Body of pancreas (tissue), 4 donors: ENCODE measurements at places on chromosomes 6 and 20.

- no peaks in the 10 kb centered on the region for H3K27me3 ChIP-seq
- H3K4me3 ChIP-seq = no peak overlapping the region
- no peaks in the 10 kb centered on the region for H3K4me1 ChIP-seq
- no peak for DNase-seq
- H3K36me3 ChIP-seq = no peaks in the 10 kb centered on the region
These were observed 63.3 kb downstream of the CD24 start for GRCh38 chr6:106910999-106911949.

DNA sequence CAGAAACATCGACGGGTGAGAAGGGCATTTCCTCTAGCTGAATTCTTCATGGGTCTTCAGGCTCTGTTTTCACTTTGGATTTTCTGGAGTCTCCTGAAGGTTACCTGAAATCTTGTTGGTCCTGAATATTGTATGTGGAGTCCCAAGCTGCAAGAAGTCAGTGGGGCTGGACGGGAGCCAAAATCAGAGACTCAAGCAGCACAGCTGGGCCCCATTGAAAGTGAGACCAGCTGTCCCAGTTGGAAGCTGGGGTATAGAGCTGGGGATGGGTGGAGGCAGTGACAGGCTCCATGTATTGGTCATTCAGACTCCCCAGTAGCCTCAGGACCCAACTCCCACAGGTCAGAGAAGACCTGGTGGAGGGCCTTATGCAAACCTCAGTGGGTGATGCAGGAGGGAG, 111.3 kb upstream of the MLN start:
- no peak overlapping the region for H3K27ac ChIP-seq
- H3K4me1 ChIP-seq = no peaks in the 10 kb centered on the region
- H3K36me3 ChIP-seq = no peaks in the 10 kb centered on the region
- H3K27me3 ChIP-seq = no peaks in the 10 kb centered on the region
- no peak overlapping the region for H3K4me3 ChIP-seq

- no peak overlapping the region for H3K4me3 ChIP-seq
- H3K27me3 ChIP-seq = no peaks in the 10 kb centered on the region
- H3K4me1 ChIP-seq = no peaks in the 10 kb centered on the region
- no peak for DNase-seq
- H3K36me3 ChIP-seq = no peaks in the 10 kb centered on the region
- H3K27ac ChIP-seq = no peak overlapping the region
These were observed 202.6 kb upstream of the STXBP5 start for GRCh38 chr6:147001621-147002020.

DNA sequence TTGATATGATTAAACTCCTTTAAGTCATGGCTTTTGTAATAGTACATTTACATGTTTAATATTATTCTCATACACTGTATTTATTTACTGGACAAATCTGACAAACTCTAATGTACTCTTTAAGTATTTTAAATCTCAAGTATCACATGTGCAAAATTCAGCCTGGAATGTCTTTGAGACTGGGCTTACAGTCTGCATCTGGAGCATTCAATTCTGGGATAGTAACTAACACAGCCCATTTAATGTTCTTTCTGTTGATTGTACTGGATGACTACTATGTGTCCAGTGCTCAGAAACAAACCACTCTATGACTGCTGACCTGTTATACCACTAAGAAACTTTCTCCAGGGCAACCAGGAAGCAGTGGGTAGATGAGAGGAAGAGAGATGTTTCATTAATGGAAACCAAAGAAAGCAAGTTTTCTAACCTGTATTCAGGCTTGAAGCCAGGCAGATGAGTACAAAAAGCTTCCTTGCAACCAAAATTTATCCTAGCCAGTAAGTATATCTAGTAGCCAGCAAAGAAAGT, 26.8 kb downstream of the FBXL4 start:
- no peak for DNase-seq
- no peak overlapping the region for H3K27ac ChIP-seq
- no peak overlapping the region for H3K4me3 ChIP-seq
- peaks cover 4% of the 10 kb centered on the region for H3K4me1 ChIP-seq
- no peaks in the 10 kb centered on the region for H3K27me3 ChIP-seq
- H3K36me3 ChIP-seq = no peaks in the 10 kb centered on the region

- DNase-seq = no peak
- no peak overlapping the region for H3K27ac ChIP-seq
- H3K36me3 ChIP-seq = no peaks in the 10 kb centered on the region
- no peaks in the 10 kb centered on the region for H3K27me3 ChIP-seq
- no peak overlapping the region for H3K4me3 ChIP-seq
- H3K4me1 ChIP-seq = peaks cover 7% of the 10 kb centered on the region
These were observed 133.7 kb upstream of the TBX18 start for GRCh38 chr6:84897988-84898594.
